NCI-H774 (cell line): ENCODE measurements at places on chromosomes 1 and 21.
A peak's percentile ranks its signal among the peaks of the same experiment; 100 is the strongest.

DNA sequence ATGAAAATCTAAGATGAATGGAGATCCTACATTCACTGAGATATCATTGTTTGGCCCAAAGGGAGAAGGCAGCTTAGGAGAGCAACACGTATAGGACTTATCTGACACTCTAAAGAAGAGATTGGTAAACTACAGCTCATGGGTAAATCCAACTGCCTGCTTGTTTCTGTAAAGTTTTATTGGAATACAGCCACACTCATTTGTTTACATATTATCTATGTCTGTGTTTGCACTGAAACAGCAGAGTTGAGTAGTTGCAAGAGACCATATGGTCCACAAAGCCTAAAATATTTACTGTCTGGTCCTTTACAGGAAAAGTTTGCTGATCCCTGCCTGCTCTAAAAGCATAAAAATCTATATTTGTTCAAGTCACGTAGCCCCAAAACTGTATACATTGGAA lies 14.3 kb upstream of the LRRC53 start:
- peak; percentile 73 for DNase-seq

GRCh38 chr1:49051647-49052046 lies 275.0 kb upstream of the BEND5 start:
- DNase-seq, result no peak

DNA sequence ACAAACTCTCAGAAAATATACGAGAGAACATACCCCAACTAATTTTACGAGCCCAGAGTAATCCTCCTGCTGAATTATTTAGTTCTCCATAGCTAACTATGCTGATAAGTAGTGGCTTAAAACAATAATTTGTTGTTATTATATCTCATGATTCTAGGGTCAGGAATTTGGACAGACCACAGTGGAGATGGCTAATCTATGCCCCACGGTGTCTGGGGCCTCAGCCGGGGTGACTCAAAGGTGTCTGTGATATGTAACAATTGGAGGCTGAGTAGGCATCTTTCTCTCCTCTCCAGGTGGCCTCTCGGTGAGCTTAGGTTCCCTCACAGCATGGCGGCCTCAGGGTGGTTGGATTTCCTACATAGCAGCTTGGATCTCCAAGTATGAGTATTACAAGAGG lies 35.4 kb upstream of the FOXO6 start:
- no peak for DNase-seq

DNA sequence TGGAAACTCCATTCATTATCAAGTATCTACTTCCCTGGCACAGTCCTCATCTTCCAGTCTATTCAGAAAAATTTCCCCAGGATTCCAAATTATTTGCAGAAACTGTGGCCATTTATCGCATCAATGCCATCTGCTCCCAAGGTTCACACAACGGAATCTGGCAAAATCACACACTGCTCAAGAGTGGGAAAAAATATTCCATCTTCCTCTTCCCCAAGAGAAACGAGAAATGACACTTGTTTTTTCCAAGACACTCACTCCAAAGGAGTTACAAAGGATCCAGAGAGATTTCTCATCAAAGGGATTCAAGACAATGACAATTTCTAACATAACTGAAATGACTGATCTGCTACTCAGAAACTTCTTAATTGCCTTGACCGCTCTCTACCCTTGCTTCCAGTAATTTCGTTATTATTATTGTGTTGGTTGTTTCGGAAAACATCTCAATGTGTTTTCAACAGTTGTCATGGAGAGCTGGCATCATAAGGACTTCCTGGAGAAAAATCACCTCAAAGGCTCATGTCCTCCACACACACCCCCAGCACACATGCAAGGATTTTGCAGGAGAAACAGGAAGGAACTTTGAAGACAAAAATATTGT lies 128.0 kb downstream of the PSMG1 start:
- no peak for DNase-seq

DNA sequence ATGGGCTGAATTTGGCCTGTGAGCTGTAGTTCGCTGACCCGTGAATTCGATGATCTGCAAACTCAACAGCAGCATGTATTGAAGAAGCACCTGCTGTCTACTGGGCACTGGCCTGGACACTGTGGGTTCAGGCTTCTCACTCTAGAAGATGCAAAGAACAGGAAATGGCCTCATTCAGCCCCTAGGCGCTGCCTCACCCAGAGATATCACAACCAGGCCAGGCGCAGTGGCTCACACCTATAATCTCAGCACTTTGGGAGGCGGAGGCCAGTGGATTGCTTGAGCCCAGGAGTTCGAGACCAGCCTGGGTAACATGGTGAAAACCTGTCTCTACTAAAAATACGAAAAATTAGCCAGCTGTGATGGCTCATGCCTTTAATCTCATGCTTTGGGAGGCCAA lies 23.6 kb downstream of the MFAP2 start:
- DNase-seq, result no peak

DNA sequence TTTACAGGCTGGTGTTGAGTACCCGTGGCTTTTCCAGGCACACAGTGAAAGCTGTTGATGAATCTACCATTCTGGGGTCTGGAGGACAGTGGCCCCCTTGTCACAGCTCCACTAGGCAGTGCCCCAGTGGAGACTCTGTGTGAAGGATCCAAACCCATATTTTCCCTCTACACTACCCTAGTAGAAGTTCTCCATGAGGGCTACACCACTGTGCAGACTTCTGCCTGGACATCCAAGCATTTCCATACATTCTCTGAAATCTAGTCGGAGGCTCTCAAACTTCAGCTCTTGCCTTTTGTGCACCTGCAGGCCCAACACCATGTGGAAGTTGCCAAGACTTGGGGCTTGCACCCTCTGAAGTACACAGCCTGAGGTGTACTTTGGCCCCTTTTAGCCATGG lies 227.8 kb downstream of the BACH1 start:
- DNase-seq, result no peak

- DNase-seq, result no peak
Measured at GRCh38 chr1:97660431-97661105, 260.3 kb downstream of the DPYD start.

GRCh38 chr1:23074012-23074411 lies 54.7 kb downstream of the KDM1A start:
- no peak for DNase-seq

DNA sequence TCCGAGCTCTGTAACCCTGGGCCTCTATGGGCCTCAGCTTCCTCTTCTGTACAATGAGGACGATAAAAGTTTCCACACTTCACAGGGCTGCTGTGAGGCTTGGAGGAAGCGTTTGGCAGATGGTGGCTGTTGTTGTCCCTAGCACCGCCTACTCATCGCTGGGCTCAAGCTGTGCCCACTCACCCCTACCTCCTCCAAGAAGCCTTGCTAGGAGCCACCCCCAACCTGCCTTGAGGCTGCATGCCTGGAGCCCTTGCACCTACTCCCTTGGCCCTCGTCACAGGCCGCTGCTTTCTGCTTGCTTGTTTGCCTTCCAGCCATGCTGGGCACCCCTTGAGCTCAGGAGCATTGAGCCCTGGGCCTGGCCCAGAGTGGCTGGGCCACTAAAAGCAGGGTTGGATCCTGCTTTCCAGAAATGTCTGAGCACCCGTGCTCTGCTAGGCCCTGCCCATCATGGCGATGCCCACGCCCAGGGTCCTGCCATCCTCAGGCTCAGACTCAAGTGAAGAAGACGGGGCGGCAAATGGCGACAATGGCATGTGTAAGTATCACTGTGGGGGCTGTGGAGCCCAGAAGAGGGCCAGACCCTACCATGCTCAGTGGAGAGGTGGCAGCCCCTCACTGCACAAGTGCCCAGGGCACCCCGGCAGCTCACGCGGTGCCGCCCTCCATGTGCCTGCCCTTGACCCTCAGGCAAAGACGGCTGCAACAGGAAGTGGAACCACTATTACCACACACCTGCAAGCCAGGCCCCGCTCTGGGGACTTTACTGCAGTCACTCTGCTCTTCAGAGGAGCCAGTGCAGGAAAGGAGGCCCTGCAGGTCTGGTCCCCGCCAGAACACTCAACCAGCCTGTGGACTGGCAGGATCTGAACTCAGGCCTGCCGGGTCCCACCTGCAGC lies 9.5 kb downstream of the SH3BGRL3 start:
- no peak for DNase-seq

DNA sequence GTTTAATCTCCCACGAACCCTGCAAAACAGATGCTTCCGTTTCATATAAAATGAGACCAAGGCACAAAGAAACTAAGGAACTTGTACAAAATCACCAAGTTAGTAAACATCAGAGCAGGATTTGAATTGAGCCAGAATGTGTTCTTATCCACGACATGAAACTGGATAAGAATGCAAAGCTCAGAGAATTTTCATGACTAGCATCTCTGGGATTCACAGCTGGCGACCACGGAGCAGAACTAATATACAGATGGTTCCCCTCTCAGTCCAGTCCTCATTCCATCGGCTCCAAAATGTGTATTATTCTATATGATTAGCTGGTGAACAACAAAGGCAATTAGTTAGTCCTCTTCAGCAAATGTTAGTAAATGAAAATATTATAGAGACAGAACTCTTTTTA lies 72.3 kb upstream of the ERG start:
- DNase-seq, result no peak

GRCh38 chr1:235077571-235078479 lies 50.8 kb downstream of the TOMM20 start:
- no peak for DNase-seq

DNA sequence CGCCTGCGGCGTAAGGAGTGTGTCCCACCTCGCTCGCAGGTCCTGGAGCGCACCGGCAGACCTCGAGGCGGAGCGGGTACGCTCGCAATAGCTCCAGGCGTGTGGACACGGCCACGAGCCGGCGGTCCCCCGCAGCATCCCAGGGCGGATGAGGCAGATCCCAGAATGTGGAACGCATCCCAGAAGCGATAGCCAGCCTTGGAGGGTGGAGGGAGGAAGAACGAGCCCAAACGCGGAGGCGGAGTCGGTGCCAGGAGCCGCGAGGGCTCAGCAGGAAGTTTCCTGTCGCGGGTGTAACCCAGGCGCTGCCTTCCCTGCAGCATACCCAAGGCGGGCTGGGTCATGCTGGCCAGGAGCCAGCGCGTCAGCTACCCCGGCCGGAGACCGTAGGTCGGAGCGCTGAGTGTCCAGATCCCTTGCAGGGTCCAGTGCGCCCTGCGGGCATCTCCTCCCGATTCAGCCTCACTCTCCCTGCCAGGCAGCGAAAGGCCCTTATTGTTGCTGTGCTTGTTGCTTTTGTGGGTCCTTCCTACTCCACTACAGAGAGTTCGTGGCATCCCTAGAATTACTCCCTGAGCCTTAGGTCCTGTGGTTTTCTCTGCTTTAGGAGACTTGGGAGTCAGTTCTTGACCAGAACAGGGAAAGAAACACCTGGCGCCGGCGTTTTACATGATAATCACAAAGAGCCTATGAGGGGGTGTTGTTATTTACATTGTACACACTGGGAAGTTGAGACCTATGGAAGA lies 27.7 kb downstream of the STYXL2 start:
- peak; percentile 53 for DNase-seq

DNA sequence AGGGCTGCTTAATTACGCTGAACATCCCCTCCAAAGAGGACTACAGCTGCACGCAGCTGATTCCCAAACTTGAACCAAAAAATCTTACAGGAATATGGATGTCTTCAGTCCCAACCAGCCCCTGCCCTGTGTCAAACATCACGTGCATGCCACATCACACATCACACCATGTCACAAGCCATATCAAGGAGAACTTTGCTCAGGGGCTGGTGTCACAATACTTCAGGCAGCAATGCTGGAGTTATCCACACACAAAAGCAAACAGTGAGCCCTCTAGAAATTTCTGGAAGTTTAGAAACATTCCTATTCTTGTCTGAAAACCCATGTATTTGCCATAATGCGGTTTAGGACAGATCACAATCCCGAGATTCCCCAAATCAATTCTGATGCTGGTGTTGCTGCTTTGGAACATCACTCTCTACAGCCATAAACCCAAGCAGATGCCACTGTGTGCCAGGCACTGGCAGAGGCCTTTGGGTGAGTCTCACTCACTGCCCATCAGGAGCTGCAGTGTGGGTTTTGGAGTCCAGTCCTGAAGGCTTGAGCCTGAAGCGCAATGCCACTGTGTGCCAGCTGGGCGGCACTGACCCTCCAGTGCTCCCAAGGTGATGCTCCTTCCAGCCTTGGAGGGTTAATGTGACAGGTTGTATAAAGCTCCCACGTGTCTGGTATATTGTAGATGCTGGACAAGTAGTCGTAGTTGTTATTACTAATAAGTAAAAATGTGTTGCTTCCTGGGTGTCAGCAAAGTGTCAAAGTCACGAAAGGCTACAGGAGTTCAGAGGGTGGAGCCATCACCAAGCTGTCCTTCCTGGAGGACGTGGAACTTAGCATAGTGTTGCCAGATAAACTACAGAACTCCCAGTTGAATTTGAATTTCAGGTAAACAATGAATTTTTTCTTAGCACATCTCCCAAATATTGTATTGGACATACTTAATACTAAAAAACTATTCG lies 20.1 kb upstream of the EFNA1 start:
- no peak for DNase-seq

DNA sequence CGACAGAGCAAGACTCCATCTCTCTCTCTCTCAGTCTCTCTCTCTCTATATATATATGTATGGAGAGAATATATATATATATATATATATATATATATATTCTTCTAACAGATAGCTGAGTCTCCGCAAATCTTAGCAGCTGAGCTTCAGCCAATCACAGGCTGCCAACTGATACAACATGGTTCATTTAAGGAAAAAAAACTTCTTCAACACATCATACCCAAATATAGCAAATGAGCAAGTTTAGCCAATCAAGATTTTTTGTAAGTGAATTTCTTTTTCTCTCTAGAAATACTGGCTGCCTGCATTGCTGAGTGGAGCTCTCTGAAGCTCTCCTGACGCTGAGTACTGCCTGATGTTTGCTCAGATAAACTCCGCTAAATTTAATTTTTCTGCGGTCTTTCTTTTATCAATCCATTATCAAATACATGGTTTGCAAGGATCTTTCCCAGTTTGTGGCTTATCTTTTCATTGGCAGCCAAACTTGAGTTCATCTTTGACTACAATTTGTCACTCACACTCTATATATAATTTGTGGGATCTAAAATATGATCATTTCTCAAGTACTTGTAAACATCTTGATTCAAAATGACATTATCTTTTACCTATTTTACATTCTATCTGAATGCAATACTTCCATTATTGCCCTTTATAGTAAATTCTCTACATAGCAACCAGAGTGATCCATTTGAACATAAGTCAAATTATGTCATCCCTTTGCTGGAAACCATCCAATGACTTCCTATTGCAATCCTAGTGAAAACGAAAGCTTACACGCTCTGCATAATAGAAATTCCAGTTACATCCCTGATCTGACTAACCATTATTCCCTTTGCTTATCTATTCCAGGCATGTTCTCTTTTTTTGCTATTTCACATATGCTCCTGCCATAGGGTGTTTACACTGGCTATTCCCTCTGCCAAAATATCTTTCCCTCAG lies 2131.7 kb downstream of the MRPL39 start:
- DNase-seq, result no peak

GRCh38 chr1:223712194-223712849 lies at the start of gene CAPN2:
Gene CAPN2, plus strand, starts transcription at chr1:223712539. Its CDS starts 102 bp downstream, at chr1:223712641.
- DNase-seq, result peak; percentile 61

DNA sequence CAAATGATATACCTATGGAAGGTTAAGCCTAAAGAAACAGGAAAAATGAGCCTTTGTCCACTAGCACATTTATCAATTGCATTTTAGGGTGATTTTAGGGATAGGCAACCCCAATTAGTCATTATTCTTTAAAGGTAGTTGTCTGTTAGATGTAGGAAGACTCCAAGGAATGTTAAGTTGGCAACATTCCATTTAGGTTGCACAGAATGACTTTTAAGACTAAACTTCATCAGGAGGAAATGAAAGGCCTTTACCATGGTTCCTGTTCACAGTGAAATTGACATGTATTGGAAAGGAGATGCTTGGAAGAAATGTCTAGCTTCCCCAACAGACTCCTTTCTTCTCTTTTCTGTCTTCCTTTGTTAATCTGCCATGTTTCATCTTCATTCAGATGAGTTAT lies 1.6 kb upstream of the APOBEC4 start:
- no peak for DNase-seq

- DNase-seq, result no peak
Measured at GRCh38 chr1:165355977-165356811, at the start of gene LMX1A. Gene LMX1A, minus strand, starts transcription at chr1:165356715. Its CDS starts 1,156 bp downstream, at chr1:165355559.

GRCh38 chr1:6096243-6097116 lies 50.8 kb downstream of the KCNAB2 start:
- DNase-seq, result no peak
